ENCODE measurements at places on chromosomes 3 and 15.

DNA sequence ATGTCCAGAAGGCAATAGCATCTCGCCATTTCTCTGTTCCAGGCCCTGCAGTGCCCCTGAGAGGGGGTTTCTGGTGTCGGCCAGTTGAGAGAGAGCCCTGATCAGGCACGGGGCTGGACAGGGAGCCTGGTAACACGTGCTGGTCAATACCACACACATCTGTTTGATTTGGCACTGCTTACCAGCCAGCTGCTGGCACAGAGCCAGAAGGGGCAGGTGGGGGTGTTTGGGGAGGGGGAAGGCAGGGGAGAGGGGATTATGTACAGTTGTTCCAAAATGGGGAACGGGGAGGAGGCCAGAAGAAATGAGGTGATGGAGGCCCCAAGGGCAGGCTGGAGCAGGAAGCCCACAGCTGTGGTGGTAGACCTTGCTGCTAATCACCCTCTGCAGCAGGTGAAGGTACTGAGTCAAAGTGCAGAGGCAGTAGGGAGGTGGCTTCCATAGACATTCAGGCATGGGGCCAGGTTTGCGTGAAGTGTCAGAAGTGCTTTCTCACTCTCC lies 153.5 kb upstream of the LPP start:
- no peak for DNase-seq

- no peak for DNase-seq
Observed at GRCh38 chr3:41323467-41324155, 124.3 kb downstream of the CTNNB1 start.

GRCh38 chr3:24837601-24838000 lies 343.0 kb upstream of the THRB start:
- no peak for DNase-seq

GRCh38 chr3:62556121-62556815 lies 182.9 kb upstream of the FEZF2 start:
- DNase-seq = no peak

DNA sequence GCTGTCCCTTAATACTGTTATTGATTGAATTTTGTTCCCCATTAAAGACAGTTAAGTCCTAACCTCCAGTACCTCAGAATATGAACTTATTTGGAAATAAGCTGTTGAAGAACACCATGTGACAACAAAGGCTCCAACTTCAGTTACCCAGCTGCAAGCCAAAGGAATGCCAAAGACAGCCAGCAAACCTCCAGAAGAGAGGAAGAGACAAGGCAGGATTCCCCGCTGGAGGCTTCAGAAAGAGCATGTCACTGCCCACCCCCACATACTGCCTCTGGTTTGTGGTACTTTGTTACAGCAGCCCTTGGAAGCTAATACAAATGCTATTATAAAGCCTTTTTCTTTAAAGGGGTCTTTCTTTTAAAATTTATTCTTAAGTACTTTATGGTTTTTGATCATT lies 18.4 kb upstream of the NEK10 start:
- no peak for DNase-seq

DNA sequence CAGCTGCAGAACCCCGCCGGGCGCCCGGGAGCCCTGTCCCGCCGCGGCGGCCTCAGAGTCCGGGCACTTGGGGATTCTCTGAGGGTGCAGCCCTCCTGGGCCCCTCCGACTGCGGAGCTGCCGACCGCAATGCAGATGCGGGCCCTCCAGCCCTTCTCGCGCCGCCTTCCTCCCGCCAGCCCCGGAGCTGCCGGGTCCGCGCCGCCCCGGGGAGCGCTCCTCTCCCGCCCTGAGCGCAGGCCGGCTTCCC lies 320 bp upstream of the ACAN start:
- no peak for DNase-seq

- DNase-seq = no peak
Observed at GRCh38 chr3:55367384-55367783, 119.7 kb downstream of the WNT5A start.

- DNase-seq = no peak
Observed at GRCh38 chr15:73602992-73603391, 30.2 kb downstream of the NPTN start.

- no peak for DNase-seq
Observed at GRCh38 chr15:69167218-69167846, 6.9 kb downstream of the GLCE start.
